ENCODE measurements at places on chromosomes 13 and 19.

DNA sequence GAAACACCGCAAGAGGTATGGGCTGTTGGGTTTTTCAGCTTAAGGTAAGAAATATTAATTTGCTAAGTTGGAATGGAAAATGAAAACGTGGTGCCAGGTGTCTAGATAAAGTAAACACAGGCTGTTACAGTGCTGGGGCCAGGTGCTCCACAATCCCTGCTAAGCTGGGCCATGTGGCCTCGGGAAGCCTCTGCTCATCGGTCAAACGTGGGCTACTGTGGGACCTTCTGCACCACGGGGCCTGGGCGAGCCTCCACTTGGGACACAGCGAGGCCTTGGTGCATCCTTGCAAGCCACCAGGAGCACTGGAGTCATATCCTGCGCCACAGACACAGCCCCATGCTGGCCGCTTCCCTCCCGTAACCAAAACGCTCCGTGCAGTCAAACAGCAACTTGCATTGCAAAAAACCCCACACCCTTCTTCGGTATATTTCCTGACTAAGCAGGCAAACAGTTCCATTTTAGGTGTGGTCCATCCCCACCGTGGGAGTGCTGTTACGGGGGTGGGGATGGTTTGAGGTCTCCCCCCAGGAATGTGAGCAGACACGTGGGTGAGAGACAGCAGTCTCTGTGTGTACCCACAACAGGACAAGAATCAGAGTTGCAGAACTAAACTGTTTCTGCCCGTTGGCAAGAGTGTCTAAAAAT is 96.3 kb upstream of the SOX1 start:
- no peak for DNase-seq

GRCh38 chr19:31096062-31096830 is 253.0 kb downstream of the TSHZ3 start:
- DNase-seq, result peak; percentile 16

- DNase-seq, result no peak
These were observed 94.8 kb upstream of the SOX1 start for GRCh38 chr13:111971891-111972780.

DNA sequence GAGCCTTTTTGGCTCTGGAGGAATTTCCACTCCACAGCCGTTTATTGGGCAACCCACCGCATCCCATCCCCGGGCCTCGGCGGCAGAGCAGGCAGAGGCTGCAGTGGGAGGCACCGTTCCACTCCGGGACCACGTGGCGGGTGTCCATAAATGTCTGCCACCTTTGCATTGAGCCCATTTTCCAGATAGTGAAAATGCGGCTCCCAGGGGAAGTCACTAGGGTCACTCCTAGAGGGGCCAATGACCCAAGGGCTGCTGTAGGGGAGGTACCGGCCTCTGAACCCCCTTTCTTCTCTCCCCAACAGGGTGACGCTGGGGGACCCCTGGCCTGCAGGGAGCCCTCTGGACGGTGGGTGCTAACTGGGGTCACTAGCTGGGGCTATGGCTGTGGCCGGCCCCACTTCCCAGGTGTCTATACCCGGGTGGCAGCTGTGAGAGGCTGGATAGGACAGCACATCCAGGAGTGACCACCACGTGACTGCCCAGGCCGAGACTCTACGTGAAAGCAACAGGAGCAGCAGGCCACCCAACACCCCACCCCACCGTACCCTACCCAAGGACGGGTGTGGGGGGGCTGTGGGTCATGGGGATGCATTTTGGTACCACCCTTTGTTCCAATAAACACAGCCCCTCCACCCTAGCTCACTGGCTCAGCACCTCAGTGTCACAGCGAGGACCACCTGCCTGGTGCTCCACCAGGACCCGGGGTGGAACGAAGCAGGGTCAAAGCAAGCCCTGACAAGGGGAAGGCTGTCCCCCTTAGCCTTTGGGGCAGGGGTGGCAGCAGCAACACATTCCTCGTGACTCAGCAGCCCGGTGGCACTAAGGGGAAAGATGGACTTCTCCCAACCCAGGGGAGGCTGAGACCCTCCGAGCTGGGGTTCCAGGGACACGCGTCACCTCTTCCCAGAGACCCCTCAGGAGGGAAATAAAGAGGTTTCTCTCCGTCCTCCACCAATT is 1.5 kb downstream of the TIMM13 start:
- DNase-seq, result peak; percentile 24

DNA sequence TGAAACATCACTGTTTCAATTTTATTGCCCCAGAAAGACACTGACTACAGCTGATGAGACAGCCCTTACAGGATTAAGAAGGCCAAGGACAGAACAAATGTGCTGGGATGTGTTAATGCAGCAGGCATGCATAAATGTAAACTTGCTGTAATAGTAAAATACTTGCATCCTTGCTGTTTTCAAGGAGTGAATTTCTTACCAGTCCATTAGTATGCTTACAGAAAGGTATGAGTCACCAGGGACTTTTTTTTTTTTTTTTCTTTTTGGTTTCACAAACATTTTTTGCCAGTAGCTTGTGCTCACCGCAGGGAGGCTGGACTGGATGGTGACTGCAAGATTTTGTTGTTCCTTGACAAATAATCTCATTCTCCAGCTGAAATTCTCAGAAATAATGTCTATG is 55.1 kb downstream of the GPR180 start:
- DNase-seq, result no peak

DNA sequence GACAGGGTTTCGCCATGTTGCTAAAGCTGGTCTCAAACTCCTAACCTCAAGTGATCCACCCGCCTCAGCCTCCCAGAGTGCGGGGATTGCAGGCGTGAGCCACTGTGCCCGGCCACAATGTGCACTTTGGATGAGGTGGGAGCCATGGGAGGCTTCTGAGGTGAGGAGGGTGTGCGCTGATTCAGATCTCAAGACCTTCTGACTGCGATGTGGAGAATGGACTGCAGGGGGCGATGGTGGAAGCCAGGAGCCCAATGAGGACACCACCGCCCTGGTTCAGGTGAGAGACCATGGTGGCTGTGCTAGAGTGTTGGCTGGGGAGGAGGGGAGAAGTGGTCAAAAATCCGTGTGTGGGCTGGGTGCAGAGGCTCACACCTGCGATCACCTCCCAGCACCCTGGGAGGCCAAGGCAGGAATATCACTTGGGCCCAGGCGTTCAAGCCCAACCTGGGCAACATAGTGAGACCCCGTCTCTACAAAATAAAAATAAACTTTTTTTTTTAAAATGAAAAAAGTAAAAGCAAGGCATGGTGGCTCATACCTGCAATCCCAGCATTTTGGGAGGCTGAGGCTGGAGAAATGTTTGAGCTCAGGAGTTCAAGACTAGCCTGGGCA is 5.6 kb downstream of the INAFM1 start:
- DNase-seq, result peak; percentile 66

DNA sequence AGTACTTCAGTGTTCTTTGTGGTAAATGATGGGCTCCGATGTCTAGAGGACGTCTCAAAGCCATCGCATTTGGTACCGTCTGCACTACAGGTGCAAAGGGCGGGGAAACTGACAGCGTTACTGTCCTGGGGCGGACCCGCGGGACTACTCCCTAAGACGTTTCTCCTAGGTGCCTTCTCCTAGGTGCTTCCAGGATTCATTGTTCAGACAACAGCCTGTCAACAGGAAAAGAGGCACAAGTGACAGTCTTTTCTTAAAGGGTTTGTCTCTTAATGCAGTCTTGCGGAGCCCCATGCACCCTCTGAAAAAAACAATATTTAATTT is 1.4 kb downstream of the SERTM1 start:
- no peak for DNase-seq

- DNase-seq, result no peak
These were observed 10.5 kb upstream of the ZSCAN18 start for GRCh38 chr19:58108546-58108817.

DNA sequence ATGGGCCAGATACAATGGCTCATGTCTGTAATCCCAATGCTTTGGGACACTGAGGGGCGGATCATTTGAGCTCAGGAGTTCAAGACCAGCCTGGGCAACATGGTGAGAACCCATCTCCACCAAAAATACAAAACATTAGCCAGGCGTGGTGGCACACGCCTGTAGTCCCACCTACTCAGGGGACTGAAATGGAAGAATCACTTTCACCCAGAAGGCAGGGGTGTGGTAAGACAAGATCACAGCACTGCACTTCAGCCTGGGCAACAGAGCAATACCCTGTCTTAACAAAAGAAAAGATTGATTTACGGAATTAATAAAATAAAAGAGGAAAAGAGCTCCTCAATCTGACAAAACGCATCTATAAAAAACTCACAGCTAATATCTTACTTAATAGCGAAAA is 22.7 kb downstream of the USP12 start:
- DNase-seq, result no peak

GRCh38 chr19:51417107-51417809 is at the start of gene SIGLEC10:
SIGLEC10 (minus strand) TSS chr19:51417642; CDS start chr19:51417581, 61 bp downstream.
- DNase-seq, result no peak

DNA sequence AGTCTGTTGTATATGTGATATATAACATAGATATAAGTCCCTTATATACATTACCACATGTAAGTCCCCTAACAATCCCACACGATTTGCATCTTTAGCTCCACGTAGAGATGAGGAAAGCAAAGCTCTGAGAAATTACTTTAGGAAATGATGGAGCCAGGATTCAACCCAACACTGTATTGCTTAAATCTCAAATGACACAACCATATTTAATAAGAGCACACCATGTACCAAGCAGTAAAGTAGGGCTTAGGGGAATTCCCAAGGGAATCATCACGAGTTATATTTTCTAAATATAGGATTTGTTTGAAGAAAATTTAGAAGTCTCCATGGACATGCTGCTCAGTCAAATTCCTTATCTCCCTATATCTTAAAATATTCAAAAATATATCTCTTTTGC is 61.3 kb upstream of the POMP start:
- no peak for DNase-seq

- no peak for DNase-seq
These were observed 2.9 kb downstream of the NUMBL start for GRCh38 chr19:40687525-40688016.

GRCh38 chr13:39684531-39685137 is 29.2 kb downstream of the COG6 start:
- DNase-seq, result no peak

DNA sequence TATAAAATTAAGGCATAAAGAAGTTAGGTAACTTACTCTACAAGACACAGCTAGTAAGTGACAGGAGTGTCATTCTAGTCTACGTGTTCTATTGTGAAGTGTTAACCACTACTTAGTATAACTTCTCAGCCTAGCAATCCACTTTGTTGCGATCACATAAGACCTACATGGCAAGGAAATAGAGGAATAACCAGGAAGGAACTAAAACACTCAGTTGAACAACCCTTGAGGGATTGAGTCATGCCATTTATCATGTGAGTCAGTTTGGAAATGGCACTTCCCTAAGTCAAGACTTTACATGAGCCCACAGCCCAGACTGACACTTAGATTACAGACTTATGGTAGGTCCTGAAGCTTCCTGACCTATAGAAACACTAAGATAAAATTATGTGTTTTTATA is 279.5 kb upstream of the PCDH20 start:
- no peak for DNase-seq

GRCh38 chr13:112960706-112961105 is 8.3 kb upstream of the MCF2L start:
- no peak for DNase-seq

DNA sequence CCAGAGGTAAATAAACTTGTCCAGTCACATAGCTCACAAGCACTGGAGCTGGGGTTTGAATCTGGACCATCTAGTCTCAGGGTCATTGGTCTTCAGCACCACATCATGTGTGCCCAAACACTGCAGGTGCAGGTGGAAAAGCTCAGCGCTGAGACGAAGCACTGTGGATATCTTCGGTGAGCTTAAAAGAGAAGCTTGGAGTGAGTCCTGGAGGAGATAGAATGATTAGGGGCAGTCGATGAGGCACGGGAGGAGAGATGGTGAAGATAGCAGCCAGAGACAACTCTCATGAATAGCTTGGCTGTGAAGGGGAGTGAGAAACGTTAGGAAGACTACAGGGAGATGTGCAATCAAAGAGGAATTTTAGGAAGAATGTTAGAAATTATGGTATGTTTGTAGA is 389.3 kb downstream of the FGF9 start:
- DNase-seq, result no peak

DNA sequence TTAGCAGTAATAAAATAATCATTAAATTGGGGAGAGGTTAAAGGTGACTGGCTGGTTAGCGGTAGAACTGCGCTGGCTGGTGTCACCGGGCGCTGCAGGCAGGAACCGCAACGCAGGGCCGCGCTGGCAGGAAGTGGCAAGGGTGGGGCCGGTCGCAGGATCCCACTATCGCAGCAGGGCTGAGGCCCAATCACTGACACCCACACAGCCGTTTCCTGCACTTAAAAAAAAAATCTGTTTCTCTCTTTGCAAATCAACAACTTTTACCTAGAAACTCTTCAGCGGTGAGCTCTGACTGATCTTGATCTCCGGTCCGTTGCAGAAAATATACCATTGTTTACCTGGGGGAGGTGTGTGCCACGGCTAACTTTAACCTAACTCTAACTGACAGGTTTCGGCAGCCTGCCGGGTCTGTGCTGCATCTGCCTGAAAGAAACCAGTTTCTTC is 46.9 kb downstream of the KLF2 start:
- no peak for DNase-seq

- DNase-seq, result no peak
These were observed 27.7 kb upstream of the HIF3A start for GRCh38 chr19:46269101-46269500.

- no peak for DNase-seq
These were observed 268.1 kb downstream of the DNAJC15 start for GRCh38 chr13:43291287-43292060.

DNA sequence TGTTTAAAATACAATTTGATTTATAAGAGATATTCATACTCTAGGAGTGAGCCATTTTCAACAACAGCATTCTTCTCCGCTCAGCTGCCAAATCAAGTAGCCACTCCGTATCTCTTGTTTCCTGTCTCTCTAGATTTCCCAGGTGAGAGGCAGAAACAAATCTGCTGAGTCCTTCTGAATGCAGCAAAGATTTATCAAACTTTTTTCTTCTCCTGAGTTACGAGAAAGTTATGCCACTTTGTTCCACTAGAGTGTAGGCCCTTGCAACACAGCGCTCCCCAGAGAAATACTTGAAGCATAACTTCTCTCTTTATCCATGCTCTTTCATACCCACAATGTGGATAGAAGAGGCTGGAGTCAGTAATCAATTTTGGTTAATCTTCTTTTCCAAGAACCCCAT is 1960.8 kb downstream of the OLFM4 start:
- DNase-seq, result no peak

GRCh38 chr13:46172531-46172991 is 9.4 kb downstream of the LCP1 start:
- DNase-seq, result no peak

DNA sequence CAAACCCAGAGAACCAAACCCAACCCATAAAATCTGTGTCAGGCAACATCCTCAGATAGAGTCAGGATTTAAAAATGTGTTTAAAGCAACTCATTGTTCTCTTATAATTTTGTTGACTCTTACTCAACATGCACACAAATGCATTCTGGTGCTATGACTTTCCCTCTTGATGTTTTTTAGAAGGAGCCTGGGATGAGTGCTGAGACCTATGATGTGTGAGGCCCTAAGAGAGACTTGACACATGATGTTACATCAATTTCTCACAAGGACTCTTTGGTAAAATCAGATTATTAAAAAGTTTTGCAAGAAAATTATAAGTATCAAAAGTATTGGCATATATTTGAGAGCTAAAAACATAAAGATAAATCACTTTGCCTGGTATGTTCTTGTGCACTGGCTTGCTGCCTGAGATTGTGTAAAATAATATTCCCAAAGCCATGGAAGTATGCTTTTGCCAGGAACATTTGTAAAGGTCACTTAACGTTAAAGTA is 173.9 kb downstream of the DCLK1 start:
- DNase-seq, result no peak

Measured in glutamatergic neuron (in vitro differentiated cells).